NCI-H2171 treated with DMSO at 0.1 percent for 48 hours (cell line): ENCODE measurements at places on chromosomes 12 and 14.

DNA sequence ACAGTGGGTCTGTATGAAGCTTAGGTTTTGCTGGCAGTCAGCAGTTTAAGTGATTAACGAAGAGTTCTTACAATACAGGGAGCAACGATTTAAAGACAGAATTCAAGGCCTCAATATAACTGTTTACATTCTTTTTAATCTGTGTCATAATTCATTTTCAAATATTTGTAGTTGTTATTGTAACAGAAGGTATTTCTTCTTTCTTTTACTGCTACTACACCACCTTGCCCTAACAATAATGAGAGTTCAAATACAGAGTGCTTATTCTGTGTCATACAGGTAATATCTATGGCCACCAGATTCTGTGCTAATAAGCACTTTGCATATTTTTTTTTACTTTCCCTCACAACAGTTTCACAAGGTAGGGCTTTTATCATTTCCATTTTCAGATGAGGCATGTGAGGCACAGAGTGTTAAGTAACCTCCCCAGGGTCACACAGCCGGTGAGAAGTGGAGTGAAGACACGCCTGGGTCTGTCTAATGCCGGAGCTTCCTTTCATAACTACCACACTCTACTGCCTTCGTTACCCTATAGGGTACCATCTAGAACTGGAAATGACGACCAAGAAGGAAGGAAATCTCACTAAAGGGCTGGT is 81.9 kb downstream of the PELI2 start:
- no peak for DNase-seq

DNA sequence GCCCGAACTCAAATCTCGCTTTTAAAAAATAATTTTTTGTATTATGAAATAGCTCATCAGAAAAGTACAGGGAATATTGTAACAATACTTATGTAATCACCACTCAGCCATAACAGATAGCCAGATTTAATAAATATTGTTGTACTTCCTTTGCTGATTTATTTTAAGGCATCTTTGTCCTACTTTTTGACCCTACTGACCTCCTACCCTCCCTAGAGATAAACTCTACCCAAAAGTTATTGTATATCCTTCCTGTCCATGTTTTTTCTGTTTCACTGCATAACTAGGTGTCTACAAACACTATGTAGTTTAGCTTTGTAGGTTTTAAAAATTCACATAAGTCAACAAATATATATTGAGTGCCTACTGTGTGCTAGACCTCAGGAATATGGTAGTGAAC is 25.1 kb downstream of the SOCS2 start:
- DNase-seq, result no peak

- no peak for DNase-seq
These were observed 610 bp upstream of the KMT2D start for GRCh38 chr12:49061157-49061650.

- DNase-seq, result no peak
These were observed 150.9 kb upstream of the SLC16A7 start for GRCh38 chr12:59444932-59445331.

DNA sequence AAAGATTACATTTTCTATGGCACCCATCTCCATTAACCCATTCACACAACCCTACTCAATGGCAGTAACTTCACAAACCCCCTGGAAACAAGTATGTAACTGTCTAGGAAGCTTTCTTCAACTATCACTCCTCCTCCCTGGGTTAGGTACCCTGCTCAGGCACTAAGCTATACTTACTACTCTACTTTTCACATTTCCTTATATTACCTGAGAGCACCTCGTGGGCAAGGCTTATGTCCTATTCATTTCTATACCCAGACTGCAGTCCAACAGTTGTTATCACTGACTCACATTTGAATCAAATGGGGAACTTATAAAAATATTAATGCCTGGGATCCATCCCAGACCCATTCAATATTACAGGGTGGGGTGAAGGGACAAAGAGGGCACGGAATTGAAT is 4.6 kb downstream of the PAWR start:
- no peak for DNase-seq

DNA sequence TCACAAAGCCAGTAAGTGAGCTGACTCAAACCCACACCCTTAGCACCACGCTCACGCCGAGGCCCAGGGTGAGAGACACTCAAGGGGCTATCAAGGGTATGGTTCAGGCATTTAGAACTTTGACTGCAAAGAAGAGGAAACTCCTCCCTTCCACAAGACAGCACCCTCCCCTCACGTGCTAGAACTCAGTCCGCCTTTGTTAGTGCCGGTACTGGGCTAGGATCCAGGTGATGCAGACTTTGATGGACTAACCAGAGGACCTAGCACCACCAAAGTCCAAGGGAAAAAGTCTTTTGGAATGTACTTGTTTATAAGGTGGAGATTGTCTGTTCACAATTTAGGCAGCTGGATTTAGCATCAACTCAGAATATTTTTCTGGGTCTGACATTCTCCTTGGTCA is 33.7 kb downstream of the VWF start:
- no peak for DNase-seq

DNA sequence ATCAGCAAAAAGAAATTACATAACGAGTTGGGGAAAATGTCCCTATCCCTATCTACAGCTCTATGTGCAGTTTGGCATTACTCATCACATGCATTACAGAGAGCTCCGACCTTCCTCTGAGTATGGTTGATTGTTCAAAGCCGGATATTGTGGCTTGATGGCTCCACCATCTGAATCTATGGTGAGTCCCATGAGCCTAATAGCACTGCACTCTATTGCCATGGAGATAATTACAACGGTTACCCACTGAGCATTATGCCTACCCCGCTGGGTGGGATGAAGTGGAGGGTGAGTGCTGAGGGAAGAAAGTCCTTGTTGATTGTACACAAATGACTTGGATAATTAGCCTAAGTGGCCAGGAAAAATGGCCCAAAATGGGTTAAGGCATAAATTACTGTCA is 800.5 kb downstream of the NRXN3 start:
- peak; percentile 61 for DNase-seq

- DNase-seq, result peak; percentile 91
These were observed 107.3 kb downstream of the CRADD start for GRCh38 chr12:93784339-93785086.

DNA sequence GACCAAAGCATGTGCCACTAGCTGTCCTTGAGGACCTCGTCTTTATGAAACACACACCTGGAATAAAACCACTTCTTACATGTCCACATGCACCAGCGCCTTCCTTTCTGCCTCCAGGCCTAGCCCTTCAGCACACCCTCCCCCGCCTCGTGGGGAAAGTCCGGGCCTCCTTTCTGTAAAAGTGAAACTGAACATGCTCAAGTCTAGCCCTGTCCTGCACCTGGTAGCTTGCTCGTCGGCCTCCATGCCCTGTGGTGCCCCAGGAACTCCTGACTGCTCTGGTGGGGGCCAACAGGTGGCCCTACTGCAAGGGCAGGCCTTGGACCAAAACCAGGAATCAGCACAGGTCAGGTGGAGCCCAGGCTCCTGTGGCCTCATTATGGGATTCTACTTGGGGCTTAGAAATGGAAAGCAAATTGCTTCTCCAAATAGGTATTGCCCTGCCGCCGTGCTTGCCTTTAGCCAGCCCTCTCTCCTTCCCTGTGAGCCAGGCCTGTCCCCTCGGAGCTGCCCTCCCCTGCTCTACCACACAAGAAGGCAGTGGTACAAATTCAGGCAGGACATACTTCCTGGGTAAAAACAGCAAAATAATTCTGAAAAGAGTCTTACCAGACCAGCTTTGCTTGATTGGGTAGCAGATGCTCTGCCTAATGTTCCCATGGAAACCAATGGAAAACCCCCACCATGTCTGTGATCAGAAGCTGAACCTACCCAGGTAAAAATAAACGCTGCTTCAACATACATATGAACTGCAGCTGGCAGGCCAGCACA is 43.5 kb downstream of the ERH start:
- DNase-seq, result peak; percentile 20

DNA sequence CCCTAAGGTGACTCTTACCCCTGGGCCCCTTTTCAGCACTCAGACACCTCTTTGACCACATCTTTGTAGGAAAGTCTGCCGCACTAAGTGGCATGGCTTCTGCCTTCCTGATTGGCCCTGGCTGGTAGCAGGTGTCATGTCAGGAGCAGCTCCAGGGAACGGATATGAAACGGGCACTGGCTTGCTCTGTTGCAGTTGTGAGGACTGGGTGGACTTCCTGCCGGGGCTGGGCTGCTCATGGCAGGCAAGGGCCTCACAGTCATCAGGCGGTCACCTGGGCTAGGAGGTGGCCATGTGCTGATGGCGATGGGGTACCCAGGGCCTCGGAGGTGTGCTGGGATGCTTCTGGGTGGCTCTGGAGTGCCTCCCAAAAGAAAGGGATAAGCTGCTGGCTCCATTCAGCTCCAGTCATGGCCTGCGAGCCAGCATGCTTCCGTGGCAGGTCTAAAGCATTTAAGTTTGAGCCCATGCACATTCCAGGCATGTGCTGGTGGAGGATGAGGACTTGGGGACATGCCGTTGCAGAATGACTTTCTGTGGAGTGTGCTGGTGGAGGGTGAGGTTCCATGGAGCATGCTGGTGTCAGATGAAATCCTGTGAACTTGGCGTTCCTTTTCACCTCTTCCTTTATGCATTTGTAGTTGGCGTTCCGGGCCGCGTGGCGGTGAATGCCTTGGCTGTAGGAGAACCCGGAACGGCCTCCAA is 77.2 kb downstream of the EP400 start:
- no peak for DNase-seq

DNA sequence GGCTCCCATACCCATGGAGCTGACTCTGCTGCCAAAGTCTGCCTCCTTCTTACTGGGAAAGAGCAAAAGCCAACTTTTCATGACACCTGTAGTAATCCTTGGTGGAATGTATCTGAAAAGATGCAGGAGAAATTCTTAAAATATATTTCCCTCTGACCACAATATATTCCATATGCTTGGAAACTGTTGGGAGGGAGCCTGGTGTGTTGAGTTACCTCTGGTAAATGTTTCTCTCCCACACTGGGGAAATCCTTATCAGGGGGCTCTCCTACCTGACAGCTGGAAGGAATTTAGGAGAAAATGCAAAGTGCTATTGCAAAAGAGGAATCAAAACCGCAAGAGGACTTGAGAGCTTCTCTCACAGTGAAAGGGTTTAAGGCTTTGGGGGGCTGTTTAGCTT is 139.4 kb downstream of the TBX5 start:
- DNase-seq, result no peak

- DNase-seq, result no peak
These were observed 37.6 kb downstream of the FERMT2 start for GRCh38 chr14:52913271-52913670.

DNA sequence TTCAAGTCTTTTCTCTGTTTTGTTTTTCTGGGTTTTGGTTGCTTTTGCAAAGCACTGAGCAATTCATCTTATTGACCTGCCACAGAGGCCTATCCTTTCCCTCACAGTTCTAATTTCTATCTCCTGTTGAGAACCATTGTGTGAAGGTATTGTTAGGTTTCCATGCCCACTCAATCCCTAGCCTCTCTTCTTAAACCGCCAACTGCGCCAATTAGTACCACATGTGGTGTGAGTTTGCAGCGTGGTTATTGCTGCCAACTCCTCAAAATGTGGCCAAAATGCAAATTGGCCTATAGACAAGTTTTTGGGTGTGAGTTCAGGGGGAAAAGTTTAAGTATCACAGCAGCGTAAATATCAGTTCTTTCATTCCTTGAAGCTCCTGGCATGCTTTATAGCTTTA is 232.6 kb downstream of the FLRT2 start:
- no peak for DNase-seq

- DNase-seq, result no peak
These were observed 5.2 kb downstream of the CALM1 start for GRCh38 chr14:90402016-90402415.

- peak; percentile 29 for DNase-seq
These were observed 21.8 kb upstream of the EIF2B2 start for GRCh38 chr14:74980731-74981461.

DNA sequence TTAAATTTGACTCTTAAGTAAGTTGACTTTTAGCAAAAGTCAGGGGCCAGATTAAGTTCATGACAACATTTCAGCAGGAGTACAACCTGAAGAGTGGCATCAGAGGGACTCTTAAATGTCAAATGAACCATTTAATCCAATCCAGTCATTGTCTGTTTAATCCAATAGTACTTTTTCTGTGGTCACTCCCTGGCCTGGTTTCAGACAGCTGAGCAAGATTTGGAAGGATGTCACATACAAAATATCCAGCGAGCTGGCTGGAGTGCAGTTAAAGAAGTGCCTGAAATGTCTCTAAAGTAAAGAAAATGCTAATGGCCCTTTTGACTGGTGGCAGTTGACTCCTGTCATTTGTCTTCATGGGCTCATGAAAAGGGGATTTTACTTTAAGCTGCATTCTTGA is 1082.1 kb downstream of the AACS start:
- DNase-seq, result no peak

GRCh38 chr14:76324133-76324532 is 51.8 kb upstream of the ESRRB start:
- no peak for DNase-seq

- peak; percentile 58 for DNase-seq
These were observed 214.7 kb upstream of the C14orf180 start for GRCh38 chr14:104364830-104365229.

DNA sequence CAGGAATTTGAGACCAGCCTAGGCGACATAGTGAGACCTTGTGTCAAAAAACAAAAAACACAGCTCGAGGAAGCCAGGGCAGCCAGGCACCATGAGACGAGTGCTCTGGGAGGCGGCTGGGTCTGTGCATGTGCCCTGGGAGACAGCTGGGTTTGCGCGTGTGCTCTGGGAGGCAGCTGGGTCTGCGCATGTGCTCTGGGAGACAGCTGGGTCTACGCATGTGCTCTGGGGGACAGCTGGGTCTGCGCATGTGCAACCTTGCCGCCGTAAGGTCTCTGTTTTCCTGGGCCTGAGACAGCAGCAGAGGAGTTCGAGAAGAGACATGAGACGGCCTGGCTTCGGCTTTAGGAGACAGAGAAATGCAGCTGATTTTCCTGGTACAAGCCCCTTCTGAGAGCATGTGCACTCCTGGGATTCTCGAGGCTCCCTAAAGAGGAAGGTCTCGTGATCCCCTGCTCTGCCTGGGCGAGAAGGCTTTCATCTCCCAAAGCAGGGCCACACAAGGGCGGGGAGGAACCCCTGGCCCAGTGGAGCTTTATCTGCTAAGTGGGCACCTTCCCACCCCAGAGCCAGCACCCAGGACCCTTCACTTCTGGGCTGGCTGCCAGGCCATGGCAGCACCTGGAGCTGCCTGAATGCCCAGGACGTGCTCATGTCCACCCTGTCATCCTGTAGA is 3.5 kb upstream of the BDKRB1 start:
- peak; percentile 47 for DNase-seq

DNA sequence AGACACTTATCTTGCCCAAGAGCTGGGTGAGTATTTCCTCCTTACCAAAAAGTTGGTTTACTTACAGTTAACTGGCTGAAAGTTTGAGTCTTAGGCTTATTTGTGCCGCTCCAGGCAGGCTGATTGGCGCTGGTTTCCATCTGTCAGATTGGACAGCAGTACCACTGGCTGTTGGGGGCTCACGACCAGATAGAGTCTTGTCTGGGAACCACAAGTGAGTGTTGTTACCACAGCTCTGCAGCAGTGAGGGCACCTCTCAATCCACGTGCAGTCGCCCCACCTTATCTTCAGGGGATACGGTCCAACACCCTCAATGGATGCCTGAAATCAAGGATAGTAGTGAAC is 58.9 kb downstream of the DDX51 start:
- DNase-seq, result no peak

GRCh38 chr14:64997108-64997794 is 10.6 kb downstream of the FNTB start:
- no peak for DNase-seq
